ENCODE measurements at places on chromosomes 11 and 22.

DNA sequence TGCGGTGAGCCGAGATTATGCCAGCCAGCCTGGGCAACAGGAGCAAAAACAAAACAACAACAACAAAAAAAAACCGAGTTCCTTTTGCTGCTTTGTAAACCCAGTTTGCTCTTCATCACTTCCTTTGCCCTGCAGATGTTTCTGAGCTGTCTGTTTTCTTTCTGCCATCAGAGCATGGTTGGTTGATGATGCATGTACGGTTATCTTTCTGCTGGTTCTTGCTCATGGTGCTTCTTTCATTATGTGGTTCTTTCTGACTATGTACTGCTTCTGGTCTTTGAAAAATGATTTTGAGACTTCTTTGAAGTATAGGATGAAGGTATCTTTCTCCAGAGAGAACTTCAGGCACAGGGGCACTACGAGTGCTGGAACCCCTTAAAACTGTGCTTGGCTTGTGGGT is 13.2 kb downstream of the TANGO2 start:
- DNase-seq: no peak

GRCh38 chr11:30159546-30159945 is 71.3 kb upstream of the FSHB start:
- no peak for DNase-seq

- no peak for DNase-seq
Measured at GRCh38 chr11:102386136-102386734, 39.2 kb downstream of the BIRC2 start.

DNA sequence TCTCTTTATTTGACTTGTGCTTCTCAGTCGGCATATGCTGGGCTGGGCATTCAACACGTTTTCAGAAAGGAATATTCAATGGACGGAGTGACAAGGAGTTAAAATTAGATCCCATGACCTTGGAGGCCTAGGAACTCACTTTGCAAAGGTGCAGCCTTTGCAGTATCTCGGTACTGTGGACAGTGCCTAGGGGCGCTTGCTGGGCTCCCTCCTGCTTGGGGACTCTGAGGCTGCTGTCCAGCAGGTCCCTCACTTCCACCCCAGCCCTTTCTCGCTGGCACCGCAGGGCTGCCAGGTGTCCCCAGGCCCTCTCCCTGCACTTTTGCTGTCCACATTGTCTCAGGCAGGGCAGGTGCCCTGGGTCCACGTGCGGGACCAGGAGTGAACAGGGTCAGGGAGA is 255.5 kb upstream of the B3GAT1 start:
- DNase-seq: no peak

DNA sequence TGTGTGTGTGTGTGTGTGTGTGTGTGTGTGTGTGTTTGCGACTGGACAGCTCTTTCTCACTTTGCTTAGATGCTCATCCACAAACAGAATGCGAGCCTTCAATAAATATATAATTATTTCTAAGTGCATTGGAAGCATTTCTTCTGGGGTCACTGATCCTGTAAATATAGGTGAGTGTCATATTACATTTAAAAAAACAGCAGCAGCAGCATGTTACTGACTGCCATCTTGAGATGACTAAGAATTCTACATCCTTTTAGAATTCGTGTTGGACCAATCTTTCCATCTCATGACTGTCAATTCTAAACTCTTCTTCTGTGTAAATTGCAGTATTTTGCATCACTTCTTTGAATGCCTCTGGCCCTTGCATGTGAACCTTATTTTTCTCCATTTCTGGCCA is 238.0 kb upstream of the DDI1 start:
- DNase-seq: no peak

DNA sequence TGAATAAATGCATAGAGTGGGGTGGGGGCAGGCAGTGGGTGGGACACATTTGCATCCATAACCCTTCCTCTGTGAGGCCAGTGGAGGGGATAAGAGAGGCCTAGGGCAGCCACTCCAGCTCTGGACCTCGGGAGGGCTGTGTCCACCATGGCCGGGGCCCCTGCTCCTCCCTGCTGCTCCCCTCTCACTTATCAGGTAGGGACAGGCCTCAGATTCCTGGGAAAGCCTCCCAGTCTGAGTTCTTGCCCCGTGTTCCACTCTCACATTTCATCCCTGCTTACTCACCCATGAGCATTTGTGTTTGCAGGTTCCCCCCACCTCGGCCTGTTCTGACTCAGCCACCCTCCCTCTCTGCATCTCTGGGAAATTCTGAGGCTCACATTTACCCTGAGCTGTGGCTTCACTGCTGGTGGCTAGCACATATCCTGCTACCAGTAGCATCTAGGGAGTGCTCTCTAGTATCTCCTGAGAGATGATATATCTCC is 128.7 kb upstream of the TOP3B start:
- DNase-seq: peak; percentile 25

DNA sequence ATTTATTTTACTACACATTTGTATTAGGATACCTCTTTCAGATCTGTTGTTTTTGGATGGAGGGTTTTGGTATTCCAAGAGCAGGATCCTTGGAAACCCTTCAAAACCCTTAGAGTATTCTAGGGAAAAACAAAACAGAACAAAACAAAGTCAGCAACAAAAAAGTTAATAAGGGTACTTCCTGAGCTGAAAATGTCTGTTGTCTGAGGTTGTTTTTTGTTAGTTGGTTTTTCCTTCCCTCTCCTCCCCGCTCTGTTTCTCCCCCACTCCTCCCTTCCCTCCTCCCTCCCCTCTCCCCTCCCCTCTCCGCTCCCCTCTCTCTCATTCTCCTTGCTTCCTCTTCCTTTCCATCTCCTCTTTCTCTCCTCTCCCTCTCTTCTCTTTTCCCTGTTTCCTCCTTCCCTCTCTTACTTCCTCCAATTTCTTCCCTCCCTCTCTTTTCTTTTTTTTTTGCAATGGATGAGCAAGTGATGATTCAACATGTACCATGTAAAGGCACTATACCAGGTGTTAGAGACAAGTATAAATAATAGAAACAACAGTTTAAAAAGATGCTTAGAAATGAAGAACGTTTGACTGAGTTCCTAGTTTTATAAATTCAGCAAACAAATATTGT is 160.6 kb downstream of the TMEM135 start:
- no peak for DNase-seq

Data from inflammatory macrophage treated with lipopolysaccharide for 4 hours (primary cell).